Stomach (tissue), 19 donors: ENCODE measurements at places on chromosomes 6 and 20. TPM values are rescaled to one million over a fixed set of nuclear protein-coding genes. Genes with fewer than 3 reads are reported as not detected.

Gene RPS10
- total RNA-seq, result 1,796 TPM

DNA sequence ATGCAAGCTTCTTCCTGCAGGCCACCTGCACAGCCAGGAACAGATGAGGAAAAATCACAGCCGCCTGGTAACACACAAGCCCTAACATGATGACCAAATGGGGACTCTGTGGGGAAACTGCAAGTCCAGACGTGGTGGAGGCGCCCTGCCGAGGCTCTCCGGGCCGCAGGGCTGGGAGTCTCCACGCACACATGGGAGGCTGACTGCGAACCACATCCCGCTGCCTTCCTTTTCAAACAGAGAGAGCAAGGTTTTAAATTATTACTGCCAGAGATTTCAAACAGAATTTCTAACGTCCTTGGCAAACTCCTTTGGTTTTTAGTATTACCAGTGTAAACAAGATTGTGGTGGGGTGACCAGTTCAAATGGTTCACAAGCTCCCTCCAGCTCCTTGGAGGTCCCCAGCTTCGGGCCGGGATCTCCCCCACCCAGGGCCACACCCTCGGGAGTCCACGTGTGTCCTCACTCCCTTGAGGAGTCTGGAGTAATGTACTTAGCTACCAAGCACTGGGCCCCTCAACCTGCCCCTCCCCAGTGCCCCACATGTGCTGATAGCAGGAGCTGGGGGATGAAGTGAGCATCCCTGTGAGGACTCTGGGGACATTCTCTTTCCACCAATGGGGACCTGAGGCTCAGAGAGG, 252.7 kb downstream of the TAF4 start:
- H3K4me1 ChIP-seq, result peaks cover 8% of the 10 kb centered on the region
- H3K27me3 ChIP-seq, result no peaks in the 10 kb centered on the region
- no peak for DNase-seq
- no peak overlapping the region for H3K27ac ChIP-seq
- H3K36me3 ChIP-seq, result no peaks in the 10 kb centered on the region
- no peak overlapping the region for H3K4me3 ChIP-seq

DNA sequence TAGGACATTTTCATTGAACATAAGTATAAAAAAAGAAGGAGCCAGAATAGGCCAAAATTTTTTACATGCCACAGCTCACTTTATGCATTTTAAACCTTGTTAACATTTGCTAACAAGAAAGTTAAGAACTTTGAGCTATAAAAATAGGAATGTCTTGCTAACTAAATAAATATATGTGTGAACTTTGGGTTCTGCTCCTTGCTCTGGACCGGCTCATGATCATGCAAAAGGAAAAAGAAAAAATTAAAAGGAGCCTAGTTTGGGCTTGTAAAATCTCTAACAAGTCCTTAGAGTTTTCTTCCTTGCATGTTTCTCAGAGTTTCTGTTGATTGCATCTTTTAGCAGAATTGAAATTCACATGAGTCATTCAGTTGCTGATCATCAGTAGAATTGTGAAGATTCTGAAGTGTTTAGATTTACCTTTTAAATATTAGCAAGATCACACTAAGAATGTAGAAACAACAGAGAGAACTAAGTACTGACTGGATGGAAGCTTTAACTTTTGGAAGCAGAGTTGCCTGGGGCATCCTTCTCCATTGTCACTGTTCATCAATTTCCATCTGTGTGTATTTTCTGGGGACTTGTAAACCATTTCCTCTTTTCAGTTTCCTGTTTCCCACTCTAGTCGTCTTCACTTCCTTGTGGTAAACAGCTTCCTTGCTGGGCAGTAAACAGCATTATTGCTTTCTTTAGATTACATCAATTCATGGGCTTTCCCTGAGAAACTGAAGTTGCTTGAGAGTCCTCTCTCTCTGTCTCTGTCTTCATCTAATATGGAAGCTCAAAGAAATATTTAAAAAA, 458.4 kb upstream of the BTBD3 start:
- no peaks in the 10 kb centered on the region for H3K36me3 ChIP-seq
- no peaks in the 10 kb centered on the region for H3K4me1 ChIP-seq
- no peak overlapping the region for H3K4me3 ChIP-seq

DNA sequence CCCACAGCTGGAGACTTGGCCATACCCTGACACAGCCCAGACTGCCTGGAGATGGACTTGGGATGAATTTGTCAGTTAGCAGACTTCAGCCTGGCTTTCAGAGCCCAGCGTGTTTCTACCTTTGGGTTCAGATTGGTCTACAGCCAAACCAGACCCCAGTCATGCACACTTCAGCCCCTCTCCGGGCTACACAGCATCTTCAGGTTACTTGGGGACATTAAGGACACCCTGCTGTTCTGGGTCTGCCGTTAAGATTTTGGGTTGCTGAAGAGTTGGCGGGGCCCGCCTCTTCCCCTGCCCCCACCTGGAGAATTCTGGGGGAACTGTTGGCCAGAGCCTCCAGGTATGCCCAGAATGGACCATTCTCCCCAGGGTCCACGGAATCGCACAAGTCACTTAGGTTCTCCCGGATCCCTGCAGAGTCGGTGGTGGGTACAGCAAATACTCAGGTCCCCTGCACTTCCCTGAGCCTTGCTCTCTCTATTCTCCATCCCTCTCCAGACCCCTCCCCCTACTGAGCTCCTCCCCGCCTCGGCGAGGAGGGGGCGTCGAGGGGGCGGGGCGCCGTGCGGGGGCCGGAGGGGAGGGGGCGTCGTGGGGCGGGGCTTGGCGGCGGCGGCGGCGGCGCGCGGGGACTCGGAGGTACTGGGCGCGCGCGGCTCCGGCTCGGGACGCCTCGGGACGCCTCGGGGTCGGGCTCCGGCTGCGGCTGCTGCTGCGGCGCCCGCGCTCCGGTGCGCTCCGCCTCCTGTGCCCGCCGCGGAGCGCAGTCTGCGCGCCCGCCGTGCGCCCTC, at the start of gene PTK7:
Gene PTK7, plus strand, starts transcription at position 645 of the 794 bp plus-strand sequence. CDS start 175 bp downstream, outside the sequence.
- peaks cover 5% of the 10 kb centered on the region for H3K27me3 ChIP-seq
- H3K4me3 ChIP-seq, result peak within 1 kb of the TSS; percentile 93
- H3K36me3 ChIP-seq, result peaks cover 44% of the 10 kb centered on the region
- peaks cover 29% of the 10 kb centered on the region for H3K4me1 ChIP-seq
- H3K27ac ChIP-seq, result peak within 1 kb of the TSS; percentile 74

Gene EEF1A2
- total RNA-seq, result 64.8 TPM

GRCh38 chr6:151322570-151322969, 68.8 kb downstream of the ZBTB2 start:
- H3K27me3 ChIP-seq, result peaks cover 7% of the 10 kb centered on the region
- peaks cover 20% of the 10 kb centered on the region for H3K4me1 ChIP-seq
- H3K36me3 ChIP-seq, result no peaks in the 10 kb centered on the region
- no peak overlapping the region for H3K27ac ChIP-seq
- H3K4me3 ChIP-seq, result no peak overlapping the region

Gene METTL24
- total RNA-seq, result 3.6 TPM

Gene BEND6
- total RNA-seq, result 0.58 TPM

DNA sequence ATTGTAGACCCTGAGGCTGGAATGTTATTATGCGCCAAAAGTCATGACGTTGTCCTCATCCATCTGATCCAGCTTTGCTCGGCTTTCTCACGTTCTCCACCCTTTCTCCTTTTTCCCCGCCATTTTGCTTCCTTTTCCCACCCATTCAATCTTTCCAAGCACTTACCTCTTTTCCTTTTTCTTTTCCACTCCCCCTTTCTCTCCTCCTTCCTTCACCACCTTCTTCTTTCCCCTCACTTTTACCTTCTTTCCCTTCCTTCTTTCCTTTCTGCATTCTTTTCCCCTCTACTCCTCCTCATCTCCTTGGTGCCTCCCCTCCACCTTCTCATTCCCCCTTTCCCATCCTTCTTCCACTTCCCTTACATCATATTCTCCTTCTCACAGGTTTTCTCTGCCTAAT, 304.8 kb upstream of the TSHZ2 start:
- H3K4me1 ChIP-seq, result no peaks in the 10 kb centered on the region
- no peak overlapping the region for H3K27ac ChIP-seq
- no peak for DNase-seq
- no peaks in the 10 kb centered on the region for H3K27me3 ChIP-seq

DNA sequence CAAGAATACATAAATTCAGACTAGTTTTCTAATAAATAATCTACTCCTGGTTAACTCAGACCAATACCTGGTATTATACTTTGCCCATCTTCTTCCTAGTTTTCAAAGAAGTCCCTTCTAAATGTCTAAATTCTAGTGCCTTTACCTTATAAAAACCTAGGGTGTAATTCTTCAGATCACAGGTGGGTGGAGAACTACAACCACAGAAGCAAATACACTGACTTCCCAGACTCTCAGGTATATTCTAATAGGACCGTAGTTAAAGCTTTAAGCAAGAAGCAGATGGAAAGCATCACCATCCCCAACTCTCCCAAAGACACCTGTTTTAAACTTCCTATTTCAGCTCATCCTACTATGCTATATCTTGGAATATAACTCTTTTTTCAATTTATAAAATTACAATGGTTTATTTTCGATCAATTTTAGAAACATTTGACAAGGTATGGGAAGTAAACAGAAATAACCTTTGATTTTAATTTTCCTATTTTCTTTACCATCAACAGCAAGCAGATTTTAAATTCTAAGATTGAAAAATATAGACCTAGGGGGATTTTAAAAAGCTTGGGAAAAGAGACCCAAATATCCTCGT, 15.8 kb downstream of the MAN1A1 start:
- no peak overlapping the region for H3K4me3 ChIP-seq
- H3K27me3 ChIP-seq, result no peaks in the 10 kb centered on the region
- no peak for DNase-seq
- H3K36me3 ChIP-seq, result no peaks in the 10 kb centered on the region
- H3K4me1 ChIP-seq, result peaks cover 23% of the 10 kb centered on the region
- H3K27ac ChIP-seq, result no peak overlapping the region

Gene MOG
- total RNA-seq, result not detected

DNA sequence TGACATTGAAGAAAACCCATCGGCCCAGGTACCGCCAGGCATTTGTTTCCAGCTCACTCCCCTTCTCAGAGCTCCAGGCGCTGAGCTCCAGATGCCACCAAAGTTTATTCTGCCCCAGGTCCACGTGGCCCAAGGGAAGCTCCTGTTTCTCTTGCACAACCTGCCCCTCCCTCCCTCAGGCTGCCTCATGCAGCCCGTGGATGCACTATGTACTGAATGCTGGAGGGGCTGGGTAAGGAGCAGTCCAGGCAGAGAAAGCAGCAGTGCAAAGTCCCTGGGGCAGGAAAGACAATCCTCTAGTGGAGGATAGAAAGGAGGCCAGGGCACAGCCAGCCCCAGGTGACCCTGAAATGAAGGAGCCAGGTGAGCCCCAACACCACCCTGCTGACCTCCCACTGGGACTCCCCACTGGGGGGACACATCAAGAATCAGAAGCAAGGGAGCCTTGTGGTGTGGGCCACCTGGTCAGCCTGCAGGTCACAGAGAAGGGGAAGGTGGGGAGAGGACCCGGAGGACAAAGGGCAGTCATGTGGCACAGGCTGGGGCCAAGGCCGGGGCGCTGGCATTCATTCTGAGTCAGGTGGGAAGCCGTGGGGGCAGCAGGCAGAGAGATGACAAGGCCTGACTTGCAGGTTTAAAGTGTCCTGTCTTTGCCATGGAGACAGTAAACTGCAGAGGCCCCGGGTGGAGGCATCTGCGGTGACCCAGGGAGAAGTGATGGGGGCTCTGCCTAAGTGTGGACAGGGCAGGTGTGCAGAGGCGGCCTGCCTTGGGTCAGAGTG, 230.1 kb downstream of the PREX1 start:
- no peaks in the 10 kb centered on the region for H3K36me3 ChIP-seq
- H3K27me3 ChIP-seq, result no peaks in the 10 kb centered on the region
- H3K4me3 ChIP-seq, result no peak overlapping the region
- no peak for DNase-seq

GRCh38 chr6:25949695-25950094, 12.9 kb upstream of the TRIM38 start:
- DNase-seq, result no peak
- no peak overlapping the region for H3K27ac ChIP-seq
- H3K4me1 ChIP-seq, result no peaks in the 10 kb centered on the region
- no peaks in the 10 kb centered on the region for H3K27me3 ChIP-seq

Gene PRSS16
- not detected for total RNA-seq

GRCh38 chr6:142047934-142048592, 84.7 kb upstream of the GJE1 start:
- no peak overlapping the region for H3K4me3 ChIP-seq
- H3K27me3 ChIP-seq, result no peaks in the 10 kb centered on the region
- no peaks in the 10 kb centered on the region for H3K36me3 ChIP-seq
- no peak for DNase-seq

DNA sequence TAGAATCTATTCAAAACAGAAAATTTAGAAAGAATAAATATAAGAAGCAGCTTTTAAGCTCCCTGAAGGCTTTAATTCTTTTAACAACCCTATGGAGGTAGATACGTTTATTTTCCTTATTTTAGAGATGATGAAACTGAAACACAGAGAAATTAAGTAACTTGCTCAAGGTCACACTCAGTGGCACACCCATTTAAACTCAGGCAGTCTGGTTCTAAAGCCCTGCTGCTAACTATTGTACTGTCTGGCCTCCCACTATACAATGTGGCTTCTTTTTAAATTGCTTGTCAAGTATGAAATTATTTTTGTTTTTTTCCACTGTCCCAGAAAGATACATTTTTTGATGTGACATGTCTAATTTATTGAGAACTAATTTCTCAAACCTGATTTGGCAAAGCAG, 55.7 kb downstream of the FAM217A start:
- no peaks in the 10 kb centered on the region for H3K27me3 ChIP-seq
- peak overlapping the region; percentile 96 for H3K27ac ChIP-seq
- H3K36me3 ChIP-seq, result no peaks in the 10 kb centered on the region
- peaks cover 85% of the 10 kb centered on the region for H3K4me1 ChIP-seq

DNA sequence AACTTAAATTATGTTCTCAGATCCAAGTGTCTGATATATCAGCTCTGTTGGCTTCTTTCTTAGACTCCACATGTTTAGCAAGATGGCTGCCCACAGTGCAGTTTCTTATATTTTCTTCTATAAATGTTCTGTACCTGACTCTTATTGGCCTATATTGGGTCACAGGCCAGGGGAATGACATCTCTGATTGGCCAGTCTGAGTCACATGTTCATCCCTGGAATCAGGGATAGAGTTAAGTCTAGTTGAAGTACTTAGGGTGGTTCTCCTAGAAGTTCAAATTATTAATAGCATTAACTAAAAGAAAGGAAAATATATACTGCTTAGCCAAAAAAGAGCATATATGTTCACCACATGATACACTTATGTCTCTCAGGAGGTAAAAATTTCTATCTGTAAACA, 105.3 kb upstream of the SLC22A16 start:
- H3K27ac ChIP-seq, result no peak overlapping the region
- H3K36me3 ChIP-seq, result no peaks in the 10 kb centered on the region
- DNase-seq, result no peak
- H3K4me3 ChIP-seq, result no peak overlapping the region
- no peaks in the 10 kb centered on the region for H3K4me1 ChIP-seq

DNA sequence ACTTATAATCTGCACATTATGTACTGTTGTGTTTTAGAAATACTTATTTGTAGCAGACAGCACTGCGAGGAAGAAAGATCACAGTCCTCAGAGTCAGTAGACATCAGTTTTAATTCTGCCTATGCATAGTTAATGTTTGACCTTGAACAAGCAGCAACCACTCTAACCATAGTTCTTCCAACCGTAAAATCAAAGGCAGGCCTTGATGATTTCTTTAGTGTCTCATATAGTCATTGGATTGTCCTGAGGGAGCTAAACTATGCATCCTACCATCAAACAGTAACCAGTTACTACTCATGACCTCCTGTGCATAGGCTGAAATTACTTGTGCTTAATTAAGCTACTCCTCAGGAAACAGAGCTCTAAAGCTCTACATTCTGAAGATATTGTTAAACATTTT, 294.8 kb upstream of the STXBP5 start:
- no peaks in the 10 kb centered on the region for H3K36me3 ChIP-seq
- H3K4me1 ChIP-seq, result peaks cover 6% of the 10 kb centered on the region
- no peak overlapping the region for H3K4me3 ChIP-seq
- H3K27me3 ChIP-seq, result no peaks in the 10 kb centered on the region
- DNase-seq, result no peak
